Thymus (tissue), 14 donors: ENCODE measurements at places on chromosomes 3 and 15.

DNA sequence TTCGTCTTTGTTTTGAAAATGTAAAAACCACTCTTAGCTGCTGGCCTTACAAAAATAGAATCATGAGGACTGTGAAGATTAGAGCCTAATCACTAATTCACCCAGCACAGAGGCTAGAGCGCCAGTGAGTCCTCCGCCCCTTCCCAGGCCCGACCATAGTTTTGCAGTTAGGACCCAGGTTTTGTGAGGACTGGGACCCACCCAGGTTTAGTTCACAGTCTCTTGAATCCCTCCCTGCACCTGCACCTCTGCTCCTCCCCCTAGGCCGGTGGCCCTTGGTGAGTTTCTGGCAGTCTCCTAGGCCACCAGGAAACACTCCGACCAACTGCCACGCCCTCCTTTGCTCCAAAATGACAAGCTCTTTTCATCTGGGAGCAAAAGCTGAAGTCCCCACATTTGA, 136.0 kb upstream of the CCDC54 start:
- no peak for DNase-seq

DNA sequence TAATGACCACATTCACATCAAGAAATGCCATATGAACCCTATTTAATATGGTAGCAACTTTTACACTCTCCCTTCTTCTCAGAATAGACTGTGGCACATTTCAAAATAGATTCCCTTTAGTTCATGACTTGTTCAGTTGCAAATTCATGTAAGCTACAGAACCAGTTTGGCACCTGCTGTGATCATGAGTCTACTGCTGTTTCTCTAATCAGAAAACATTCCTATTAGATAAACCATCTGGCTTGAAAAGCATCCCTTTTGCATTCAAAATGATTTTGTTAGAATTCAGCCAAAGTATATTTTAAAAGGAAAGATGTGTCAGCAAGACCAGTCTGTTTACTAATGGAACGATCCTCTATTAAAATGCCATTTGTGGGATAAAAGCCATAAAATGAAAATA, 304.4 kb downstream of the BCHE start:
- no peak for DNase-seq

DNA sequence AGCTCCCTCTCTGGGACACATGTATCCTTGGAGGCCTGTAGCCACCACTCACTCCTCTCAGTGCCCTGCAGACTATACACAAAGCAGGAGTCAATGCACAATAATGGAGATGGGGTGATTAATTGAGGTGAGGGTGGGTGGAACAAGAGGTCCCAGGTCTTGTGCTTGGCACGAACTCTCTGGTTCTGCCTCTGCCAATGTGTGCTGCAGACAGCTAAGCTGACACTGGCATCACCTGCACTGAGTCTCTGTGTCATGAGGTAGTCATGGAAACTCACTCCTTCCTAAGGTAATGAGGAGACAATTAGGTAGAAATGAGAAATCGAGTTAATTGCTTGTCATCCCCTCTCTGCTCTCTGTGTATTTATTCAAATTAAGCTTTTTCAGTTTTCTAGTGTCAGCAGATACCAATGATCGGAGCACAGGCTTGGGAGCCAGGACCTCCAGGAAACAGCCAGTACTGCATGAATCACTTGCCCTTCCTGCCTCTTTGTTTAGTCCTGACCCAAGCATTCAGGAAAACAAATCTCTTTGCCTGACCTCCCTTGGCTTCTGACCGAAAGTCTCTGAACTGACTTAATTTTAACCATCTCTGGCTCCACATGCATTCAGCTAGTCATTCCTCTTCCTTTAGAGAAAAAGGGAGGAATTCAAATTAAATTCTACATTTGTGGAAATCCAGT, 56.7 kb downstream of the DRD3 start:
- no peak for DNase-seq

DNA sequence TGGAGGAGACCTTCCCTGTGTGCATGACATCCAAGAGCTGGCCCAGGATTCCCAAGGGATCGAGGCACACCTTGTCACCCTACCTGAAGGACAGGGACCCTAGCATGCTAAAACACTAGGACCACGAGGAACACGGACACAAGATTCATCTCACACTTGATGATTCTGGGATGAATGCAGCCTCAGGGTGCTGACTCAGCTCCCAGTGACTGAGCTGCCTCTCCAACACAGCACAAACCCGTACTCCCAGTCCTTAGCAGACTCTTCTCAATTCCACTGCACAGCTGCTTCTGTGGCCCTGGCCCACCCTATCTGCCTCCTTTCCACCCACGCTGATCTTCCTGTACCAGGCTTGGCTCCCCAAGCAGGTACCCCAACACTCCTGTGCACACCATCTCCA, 9.1 kb upstream of the OXTR start:
- no peak for DNase-seq

GRCh38 chr15:74384881-74385643, 17.6 kb upstream of the CYP11A1 start:
- DNase-seq: peak; percentile 61
